Right cardiac atrium (tissue), 5 donors: ENCODE measurements at places on chromosomes 12 and 14. TPM values are rescaled to one million over a fixed set of nuclear protein-coding genes. Genes with fewer than 3 reads are reported as not detected.

The FAM186B gene
- 0.74 TPM for total RNA-seq

The OR4E2 gene
- total RNA-seq = not detected

The SPATS2 gene
- 9.0 TPM for total RNA-seq

The TMEM19 gene
- 29.1 TPM for total RNA-seq

The KCNC2 gene
- total RNA-seq = not detected

The LRRC10 gene
- total RNA-seq = 21.1 TPM

The PTPN6 gene
- 8.2 TPM for total RNA-seq

The MFAP5 gene
- total RNA-seq = 13.5 TPM

The INSM2 gene
- total RNA-seq = not detected

The HOXC6 gene
- total RNA-seq = 0.65 TPM

The CPM gene
- total RNA-seq = 8.4 TPM

The SENP1 gene
- total RNA-seq = 9.1 TPM

The RECQL gene
- total RNA-seq = 19.8 TPM

The RGS6 gene
- 38.2 TPM for total RNA-seq
